GM12891 (cell line): ENCODE measurements at places on chromosomes 16 and 17.
A peak's percentile ranks its signal among the peaks of the same experiment; 100 is the strongest.

- no peak for DNase-seq
Observed at GRCh38 chr17:31357839-31358394, 33.6 kb upstream of the RAB11FIP4 start.

- no peak for DNase-seq
Observed at GRCh38 chr17:49063652-49064051, 66.5 kb downstream of the IGF2BP1 start.

DNA sequence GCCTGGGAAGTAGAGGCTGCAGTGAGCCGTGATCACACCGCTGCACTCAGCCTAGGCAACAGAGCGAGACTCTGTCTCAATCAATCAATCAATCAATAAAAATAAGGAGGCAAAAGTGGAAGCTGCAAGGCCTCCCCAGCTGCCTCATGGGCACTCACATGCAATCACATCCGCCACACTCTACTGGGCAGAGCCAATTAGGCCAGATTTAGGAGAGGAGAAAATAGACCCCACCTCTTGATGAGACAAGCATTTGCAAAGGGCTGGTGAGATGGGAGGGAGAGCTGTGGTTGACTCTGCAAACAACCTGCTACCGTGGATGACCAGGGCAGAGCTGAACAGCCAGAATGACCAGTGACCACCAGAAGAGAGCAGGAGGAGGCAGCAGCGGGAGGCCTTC is 14.7 kb upstream of the GSG1L start:
- DNase-seq: no peak

DNA sequence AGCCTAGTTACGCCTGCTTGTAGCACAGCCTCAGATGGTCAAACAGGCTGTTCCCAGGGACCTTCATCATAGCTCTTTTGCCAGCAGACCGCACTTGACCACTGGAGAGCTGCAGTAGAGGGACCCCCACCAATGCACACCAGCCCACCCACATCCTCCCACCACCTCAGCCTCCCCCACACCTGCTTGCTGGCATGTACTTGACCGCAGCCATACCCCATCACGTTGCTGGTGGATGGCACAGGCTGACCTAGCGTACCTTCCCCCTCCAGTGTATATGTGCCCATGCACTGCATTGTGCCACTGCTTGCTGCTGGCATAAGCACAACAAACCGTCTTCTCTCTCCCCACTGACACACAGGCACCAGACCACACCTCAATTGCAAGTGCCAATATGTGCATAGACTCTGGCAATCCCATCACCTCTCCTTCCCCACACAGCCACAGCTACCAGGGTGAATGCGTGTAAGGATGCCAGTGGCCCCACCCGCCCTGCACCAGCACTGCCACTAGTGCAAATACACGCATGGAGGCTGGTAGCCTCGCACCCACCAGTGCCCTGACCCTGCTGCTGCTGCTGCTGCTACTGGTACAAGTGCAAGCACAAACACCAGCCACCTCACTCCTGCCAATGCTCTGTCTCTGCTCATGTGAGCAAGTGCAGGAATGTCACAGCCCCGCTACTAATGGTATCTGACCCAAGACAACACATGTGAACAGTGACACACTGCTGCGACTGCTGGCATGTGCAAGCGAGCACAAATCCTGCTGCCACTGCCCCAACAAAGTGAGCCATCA is 1377.6 kb downstream of the CDH11 start:
- DNase-seq: no peak

DNA sequence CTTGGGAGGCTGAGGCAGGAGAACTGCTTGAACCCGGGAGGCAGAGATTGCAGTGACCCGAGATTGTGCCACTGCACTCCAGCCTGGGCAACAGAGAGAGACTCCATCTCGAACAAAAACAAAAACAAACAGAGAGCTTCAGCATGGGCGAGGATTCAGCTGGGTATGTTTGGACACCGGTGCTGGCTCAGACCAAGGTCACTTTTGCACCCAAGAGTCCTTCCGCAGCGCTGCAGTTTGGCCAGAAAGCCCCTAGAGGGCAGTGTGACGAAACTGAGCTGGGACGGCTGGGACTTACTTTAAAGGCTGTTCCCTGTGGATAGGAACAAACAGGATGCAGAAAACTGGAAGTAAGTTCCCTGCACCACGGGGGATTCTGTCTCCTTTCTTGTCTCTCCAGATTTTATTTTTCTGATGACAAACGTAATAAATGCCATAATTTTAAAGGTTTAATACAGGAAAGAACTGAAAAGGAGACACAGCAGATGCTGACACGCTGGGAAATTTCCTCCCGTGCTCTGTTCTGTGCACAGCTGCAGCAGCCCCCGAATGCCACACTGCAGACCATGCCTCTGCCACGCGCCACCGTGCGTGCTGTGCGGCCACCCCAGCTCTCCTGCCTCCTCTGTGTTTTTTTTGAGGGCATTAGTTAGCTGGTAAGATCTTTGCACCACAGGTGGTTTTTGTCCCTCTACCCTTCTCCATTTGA is 25.2 kb upstream of the USP36 start:
- DNase-seq: peak; percentile 53

DNA sequence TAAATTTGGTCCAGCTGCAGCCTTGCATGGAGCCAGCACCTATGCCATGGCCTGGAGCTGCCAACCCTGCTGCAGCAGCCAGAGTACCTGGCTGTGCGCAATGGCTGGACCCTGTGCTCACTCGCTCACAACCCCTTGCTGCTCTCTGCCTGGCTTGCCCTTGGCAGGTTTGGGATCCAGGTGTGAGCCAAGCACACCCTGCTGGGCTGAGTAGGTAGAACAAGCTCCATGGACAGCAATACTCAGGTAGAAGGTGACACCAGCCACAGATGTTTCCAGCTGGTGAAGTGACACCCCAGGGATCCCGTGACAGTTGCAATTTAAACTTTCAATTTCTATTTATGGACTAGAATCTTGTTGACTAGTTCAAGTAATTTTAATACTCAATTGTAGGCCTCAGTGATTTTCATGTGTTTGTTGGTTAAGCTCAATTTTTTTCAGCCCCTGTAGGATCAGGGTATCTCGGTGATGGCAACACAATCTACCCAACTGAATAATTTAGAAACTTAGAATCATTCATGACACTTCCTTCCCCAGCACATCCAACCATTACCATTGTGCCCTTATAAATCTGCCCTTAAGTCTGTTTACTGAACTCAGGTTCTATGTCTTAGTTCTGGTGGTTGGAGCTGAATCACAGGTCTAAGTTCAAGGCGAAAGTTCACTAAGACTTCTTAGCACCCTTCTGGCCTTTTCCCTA is 480.0 kb downstream of the PMP22 start:
- DNase-seq: no peak

GRCh38 chr17:50380369-50381259 is 7.6 kb downstream of the EME1 start:
- no peak for DNase-seq

DNA sequence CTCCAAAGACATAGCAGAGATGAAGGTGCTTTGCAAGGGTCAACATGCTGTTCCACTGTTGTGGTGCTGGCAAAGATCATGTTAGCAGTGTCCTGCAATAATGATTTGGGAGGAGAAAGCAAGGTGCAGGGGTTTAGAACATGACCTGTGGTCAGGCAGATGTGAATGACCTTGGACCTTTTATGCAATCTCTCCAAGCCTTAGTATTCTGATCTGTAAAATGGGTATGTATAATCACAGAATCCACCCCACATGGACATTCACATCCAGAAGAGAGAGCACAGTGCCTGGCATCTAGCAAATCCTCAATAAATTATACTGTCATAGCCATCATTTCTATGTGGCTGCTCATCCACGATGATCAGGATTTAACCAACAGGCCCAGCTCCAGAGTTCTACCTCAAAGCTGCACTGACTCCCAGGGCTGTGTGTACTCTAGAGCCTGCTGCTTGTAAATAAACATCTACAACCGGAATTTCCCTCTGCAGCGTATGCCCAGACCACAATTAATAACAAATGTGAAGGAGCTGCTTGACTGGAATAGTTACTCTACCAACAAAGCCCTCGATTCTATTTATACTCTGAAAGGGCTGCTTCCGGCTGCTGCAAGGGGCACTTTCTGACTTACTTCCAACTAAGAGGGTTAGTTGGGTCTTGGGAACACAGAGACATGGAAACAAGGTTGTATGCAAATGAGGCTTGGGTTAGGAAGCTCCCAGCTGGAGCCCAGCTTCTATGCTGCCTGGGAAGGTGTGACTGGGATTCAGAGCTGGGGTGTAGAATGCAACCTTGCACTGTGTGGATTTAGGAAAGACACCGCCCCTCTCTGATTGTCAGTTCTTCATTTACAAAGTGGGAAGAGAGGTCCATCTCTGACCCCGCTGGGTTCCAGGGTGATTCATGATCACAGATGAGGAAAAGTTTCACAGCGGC is 265.2 kb downstream of the XYLT1 start:
- no peak for DNase-seq

DNA sequence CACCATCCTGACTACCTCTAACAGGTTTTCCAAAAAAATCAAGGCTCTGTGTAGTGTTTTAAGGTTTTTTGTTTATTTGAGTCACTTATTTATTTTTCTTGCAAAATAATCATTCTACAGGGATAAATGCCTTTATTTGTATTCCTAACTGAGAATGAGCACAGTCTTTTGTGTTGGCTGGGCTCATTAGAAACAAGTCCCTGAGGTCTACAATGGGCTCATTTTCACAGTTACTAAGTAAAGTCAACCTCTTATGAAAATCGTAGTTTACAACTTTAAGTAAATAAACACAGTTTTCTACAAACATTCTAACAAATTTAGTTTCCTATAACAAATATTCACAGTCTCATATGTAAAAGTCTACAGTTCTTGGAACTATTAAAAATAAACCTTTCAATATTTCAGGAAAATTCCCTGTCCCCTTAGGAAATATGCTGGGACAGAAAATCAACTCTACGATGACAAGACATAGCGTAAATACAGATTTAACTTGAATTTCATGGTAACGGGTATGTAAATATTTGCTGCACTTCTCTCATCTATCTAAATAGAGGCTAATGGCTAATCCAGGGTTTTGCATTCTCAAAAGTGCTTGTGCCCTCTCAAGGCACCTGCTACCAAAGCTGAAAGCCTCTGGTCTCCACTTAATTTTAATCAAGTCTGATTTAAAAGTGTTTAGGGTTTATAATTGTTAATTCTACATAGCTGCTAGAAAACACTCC is 31.5 kb upstream of the CDH5 start:
- no peak for DNase-seq
